ENCODE measurements at places on chromosomes 6 and 20. TPM values are rescaled to one million over a fixed set of nuclear protein-coding genes. Genes with fewer than 3 reads are reported as not detected.

DNA sequence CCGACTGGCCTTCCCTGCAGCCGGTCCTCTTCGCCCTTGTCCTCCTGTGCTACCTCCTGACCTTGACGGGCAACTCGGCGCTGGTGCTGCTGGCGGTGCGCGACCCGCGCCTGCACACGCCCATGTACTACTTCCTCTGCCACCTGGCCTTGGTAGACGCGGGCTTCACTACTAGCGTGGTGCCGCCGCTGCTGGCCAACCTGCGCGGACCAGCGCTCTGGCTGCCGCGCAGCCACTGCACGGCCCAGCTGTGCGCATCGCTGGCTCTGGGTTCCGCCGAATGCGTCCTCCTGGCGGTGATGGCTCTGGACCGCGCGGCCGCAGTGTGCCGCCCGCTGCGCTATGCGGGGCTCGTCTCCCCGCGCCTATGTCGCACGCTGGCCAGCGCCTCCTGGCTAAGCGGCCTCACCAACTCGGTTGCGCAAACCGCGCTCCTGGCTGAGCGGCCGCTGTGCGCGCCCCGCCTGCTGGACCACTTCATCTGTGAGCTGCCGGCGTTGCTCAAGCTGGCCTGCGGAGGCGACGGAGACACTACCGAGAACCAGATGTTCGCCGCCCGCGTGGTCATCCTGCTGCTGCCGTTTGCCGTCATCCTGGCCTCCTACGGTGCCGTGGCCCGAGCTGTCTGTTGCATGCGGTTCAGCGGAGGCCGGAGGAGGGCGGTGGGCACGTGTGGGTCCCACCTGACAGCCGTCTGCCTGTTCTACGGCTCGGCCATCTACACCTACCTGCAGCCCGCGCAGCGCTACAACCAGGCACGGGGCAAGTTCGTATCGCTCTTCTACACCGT is 6.1 kb downstream of the UBD start:
- DNase-seq: no peak

DNA sequence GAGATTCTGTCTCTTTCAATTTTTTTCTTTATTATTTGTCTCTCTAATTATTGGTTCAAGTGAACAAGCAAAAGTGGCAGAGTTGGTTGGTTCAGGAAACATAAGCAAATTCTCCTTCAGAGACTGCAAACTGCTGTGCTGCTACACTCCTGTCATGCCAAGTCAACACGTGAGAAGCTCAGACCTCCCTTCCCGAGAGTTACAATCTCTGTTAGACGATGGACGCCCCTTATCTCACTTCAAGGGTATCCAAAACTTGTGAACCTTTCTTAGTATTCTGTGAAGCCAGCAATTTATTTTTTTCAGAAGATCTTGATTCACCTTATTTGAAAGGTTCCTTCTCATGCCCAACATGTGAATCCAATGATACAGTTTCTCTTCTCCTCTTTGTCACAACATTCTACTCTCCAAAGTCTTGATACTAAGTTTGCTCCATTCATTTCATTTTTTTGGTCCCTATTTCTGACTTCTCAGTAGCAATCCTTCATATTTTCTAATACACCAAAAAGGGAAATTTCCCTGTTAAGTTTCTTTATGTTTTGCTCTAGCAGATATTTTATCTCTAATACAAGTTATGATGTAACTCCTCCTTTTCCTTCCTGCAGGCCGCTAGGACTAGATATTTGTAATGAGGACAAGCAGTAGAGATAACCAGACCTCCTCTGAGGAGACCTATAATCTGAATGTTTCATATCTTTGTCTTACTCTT is 448.8 kb upstream of the CITED2 start:
- no peak for DNase-seq

GRCh38 chr6:25166955-25167748 is 112.0 kb upstream of the CARMIL1 start:
- DNase-seq: no peak

- DNase-seq: no peak
Observed at GRCh38 chr6:20487669-20488375, 46.4 kb upstream of the CDKAL1 start.

- DNase-seq: no peak
Observed at GRCh38 chr20:51497542-51498467, 44.7 kb downstream of the NFATC2 start.

GRCh38 chr6:103995571-103995970 is 864.1 kb downstream of the HACE1 start:
- DNase-seq: no peak

GRCh38 chr6:94163877-94164276 is 744.5 kb upstream of the EPHA7 start:
- no peak for DNase-seq

GRCh38 chr6:110446405-110446804 is 30.0 kb downstream of the SLC22A16 start:
- DNase-seq: no peak

- peak; percentile 62 for DNase-seq
Observed at GRCh38 chr6:6758915-6759654, 170.6 kb downstream of the LY86 start.

GRCh38 chr6:92589996-92590395 is 829.4 kb downstream of the EPHA7 start:
- DNase-seq: no peak

DNA sequence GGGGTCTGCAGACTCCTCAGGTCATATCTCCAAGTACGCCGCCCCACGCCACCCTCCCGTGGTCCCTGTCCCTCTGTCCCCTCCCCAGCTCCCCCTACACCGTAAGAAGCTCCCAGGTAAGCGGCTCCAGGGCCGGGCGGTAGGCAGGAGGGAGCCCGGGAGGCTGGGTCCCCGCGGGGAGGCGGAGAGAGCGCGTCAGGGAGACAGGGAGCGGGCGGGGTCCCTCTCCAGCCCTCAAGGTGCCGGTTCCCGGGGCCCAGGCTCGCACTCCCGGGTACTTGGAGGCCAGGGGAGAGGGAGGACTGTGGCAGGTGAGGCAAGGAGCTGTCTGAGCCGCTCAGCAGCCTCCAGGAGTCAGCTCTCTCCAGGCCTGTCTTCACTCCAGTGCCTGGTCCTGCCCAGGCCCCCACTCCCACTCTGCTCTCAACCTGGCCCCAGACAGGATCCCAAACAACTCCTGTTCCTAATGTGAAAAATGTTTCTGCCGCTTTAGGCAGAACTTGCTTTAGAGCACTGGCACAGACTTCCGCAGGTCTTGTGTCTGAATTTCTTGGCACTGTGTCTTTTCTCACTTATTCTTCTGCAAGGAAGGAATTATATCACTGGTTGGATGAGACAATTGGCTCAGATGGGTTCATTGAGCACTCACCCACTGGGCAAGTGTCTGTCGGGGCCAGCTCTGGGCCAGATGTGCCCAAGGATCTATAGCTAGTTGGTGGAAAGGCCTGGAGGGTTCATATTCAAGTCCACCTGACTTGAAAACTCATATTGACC is 36.6 kb downstream of the HLA-G start:
- no peak for DNase-seq

GRCh38 chr6:125009578-125009977 is 47.3 kb downstream of the RNF217 start:
- no peak for DNase-seq

GRCh38 chr6:112691289-112691688 is 344.2 kb downstream of the RFPL4B start:
- DNase-seq: no peak

DNA sequence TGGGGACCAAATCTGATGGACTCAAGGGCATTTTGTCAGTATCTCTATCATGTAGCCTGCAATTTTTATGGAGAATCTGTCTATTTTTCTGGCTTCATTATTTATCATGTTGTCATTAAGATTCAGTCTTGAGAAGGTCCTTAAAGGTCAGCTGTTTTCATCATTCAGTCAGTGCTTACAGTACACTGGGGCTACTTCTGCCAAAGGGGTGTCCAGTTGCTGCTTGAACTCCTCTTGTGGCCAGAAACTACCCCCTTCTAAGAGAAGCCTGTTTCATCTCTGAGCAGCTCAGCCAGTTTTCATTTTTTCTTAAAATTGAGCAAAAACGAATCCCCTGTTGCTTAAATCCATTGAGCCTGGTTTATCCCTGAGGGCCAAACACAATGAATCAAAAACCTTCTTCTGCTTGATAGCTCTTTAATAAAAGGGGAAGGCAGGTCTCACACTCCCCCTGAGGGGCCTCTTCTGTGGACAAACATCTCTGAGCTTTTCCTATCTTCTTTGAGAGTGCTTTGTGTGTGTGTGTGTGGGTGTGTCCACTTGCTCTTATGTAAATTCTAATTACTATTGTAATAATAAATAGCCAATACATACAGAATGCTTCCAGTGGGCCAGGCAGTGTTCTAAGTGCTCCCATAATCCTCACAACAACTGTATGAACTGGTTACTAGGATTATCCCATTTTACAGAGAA is 172.2 kb downstream of the PLCB1 start:
- no peak for DNase-seq

DNA sequence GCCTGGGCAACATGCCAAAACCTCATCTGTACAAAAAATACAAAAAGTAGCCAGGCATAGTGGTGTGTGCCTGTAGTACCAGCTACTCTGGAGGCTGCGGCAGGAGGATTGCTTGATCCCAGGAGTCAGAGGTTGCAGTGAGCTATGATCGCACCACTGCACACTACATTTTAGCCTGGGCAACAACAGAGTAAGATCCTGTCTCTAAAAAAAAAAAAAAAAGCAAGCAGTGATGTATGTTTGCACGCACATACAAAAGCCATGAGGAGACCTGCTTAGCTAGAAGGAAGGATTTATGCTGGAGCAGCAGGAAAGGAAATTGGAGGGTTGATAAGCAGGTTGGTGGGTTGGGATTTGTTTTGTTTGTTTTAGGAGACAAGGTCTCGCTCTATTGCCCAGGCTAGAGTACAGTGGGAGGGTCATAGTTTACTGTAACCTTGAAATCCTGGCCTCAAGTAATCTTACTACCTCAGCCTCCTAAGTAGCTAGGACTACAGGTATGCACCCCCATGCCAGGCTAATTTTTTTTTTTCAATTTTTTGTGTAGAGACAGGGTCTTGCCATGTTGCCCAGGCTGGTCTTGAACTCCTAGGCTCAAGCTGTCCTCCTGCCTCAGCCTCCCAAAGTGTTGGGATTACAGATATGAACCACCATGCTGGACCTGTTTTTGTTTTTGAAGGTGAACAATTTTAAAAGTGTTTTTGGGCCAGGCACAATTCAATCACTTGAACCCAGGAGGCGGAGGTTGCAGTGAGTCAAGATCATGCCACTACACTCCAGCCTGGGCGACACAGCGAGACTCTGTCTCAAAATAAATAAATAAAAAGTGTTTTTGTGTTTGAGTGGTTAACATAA is 4.0 kb downstream of the ZSWIM3 start:
- no peak for DNase-seq

DNA sequence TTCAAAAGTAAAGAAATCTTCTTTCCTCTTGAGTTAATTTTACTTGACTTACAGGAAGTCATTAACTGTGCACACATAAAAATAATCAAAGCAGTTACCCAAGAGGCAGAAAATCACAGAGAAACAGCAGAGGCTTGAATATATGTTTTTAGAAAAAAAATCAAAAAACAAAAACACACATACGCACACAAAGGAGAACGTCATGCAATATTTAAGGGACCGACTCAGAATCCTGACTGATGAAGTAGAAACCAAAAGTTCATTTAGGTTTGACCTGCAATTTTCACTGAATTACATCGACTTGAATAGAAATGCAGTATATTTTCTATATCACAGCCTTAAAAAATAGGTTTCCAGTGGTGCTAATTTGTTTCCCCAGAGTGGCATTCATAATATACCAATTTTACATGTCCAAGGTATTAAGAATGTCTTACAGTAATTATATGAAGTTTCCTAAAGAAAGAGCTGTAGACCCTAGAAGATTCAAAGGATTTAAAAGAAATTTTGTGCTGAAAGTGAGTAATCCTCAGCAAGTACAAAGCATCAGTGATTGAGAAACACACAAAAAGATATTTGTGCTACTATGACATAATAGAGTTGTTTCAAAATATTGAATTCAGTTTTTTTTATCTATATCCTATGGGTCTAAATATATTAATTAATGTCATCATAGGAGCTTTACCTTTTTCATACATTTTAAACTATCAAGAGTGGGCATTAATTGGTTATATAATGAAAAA is 358.5 kb upstream of the RUNX2 start:
- DNase-seq: no peak

DNA sequence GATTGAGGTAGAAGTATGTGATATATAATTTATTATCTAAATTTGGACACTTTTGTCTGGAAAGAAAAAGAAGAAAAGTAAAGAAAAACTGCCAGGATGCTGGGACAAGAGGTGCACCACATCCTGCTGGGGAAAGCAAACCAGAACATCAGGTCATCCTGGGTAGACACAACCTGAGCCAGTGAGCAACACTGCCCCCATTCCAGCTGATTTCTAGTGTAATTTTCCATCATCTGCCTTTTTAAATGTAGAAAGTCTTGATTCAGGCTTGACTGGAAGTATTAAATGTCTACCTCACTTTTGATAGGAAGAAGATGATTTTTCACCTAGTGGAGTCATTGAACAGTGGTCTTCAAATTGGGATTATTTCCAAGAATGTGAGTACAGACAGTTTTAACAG is 1164.5 kb upstream of the CITED2 start:
- DNase-seq: no peak

DNA sequence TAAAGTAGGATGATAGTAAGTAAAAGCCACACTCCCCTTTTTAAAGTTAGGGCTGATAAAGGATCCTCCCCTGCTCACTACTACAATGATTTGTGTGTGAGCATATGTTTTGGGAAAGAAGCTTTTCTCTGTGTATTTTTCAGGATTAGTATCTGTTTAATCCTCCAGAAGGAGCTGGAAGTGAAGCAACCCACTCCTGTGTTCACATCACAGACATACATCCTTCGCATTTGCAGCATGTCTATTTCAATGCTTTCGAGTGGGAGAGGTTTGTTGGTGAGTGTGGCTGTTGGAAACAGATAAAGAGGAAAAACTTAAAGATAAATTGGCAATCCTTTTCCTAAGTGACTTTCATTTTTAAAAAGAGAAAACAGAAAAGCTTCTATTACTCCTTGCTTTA is 31.6 kb upstream of the RGS17 start:
- no peak for DNase-seq

- DNase-seq: no peak
Observed at GRCh38 chr6:73290435-73290834, 27.4 kb upstream of the KHDC1 start.

GRCh38 chr20:13286052-13286451 is 65.0 kb downstream of the ISM1 start:
- DNase-seq: no peak

DNA sequence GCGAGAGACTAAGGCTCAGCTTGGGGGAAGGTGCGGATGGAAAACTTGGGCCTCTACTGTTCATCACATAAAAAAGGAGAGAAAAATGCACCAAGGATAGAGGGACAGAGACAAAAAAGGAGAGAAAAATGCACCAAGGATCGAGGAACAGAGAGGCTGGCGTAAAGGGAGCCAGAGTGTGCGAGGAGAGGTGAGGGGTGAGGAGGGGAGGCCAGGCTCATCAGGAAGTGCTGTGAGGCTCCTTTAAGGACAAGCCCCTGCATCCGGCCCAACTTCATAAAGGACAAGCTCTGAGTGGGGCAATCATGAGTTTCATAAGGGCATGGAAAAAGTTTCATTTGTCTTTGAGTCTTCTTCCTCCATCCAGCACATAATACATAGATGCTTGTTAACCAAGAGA is 117.2 kb upstream of the NXT1 start:
- DNase-seq: no peak

- peak; percentile 65 for DNase-seq
Observed at GRCh38 chr20:57439432-57439831, 48.2 kb downstream of the RBM38 start.

OR2B2 gene
- total RNA-seq: not detected

ABCC10 gene
- 11.8 TPM for total RNA-seq

CTCFL gene
- not detected for total RNA-seq

ALDH5A1 gene
- total RNA-seq: 9.1 TPM

TFAP2C gene
- total RNA-seq: 1.2 TPM

DNMT3B gene
- 0.78 TPM for total RNA-seq

POPDC3 gene
- not detected for total RNA-seq

SIRPB1 gene
- total RNA-seq: 5.1 TPM

CGA gene
- total RNA-seq: not detected

HS3ST5 gene
- not detected for total RNA-seq
